ENCODE measurements at places on chromosomes 7 and 10.

GRCh38 chr7:47826754-47827153 is 121.5 kb downstream of the PKD1L1 start:
- DNase-seq, result no peak

DNA sequence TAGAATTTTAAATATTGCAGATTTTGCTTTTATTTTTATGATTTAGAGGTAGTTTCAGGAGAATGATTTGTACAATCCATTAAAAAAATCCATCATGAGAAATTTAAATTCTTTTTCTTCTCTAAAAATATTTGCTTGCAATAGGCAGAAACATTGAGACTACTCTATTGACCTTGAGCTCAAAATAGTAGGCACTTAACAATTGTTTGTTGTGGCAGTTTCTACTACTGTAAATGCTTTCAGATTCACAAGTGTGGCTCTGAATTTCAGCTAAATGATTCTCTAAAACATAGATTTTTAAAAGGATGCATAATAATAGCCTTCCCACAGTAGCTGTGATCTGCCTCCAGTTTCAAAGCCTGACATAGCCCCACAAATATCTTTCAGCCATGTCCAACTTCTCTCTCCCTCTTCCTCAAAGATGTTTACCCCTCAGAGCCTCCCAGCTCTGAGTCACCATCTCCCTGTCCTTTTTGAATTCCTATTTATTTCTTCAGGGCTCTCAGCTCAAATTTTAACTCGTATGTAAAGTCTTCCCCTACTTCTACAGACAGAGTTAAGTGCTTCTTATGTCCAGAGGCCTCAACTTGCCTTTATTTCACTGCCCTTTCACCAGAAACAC is 160.5 kb downstream of the AOAH start:
- no peak for DNase-seq

DNA sequence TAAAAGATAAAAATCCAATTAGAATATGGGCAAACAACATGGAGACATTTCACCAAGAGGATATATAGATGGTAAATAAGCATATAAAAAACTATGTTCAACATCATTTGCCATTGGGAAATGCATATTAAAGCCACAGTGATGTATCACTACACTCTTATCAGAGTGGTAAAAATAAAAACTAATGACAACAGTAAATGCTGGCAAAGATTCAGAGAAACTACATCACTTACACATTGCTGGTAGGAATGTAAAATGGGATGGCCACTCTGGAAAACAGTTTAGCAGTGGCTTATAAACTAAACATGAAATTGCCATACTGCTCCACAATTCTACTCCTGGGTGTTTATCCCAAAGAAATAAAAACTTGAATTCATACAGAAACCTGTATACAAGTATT is 59.2 kb downstream of the CROT start:
- no peak for DNase-seq

GRCh38 chr10:282294-283139 is 147.3 kb downstream of the ZMYND11 start:
- DNase-seq, result peak; percentile 59

DNA sequence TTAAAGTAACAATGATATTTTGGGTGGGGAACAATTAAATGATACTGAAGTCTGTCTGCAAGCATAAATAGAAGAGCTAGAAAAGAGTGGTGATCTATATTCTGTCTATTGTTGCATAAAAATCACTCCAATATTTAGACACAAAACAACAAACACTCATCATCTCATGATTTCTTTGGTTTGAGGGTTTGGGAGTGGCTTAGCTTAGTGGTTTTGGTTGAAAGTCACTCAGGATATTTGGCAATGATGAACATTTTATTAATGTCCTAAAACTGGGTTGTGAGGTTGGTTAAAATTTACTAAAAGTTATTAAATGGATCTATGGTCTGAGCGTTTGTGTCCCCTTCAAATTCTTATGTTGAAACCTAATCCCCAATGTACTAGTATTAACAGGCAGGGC is 54.7 kb upstream of the EGFR start:
- DNase-seq, result no peak

DNA sequence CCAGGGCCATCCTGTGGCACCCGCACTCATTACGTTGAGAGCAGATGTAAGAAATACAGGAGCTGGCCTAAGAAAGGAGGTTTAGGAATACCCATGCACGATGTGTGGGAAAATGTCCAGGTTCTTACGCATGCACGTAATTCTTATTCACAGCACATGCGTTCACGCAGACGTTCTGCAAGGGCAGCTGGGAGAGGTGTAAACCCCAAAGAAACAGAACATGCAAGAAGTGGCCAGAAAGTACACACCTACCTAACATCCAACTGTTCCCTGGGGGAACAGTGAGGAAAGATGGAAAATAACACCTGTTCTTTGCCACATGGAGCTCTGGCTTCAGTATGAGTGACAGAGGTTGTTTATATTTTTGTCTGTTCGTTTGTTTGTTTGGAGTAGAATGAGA is 285.6 kb downstream of the PRPF18 start:
- no peak for DNase-seq

DNA sequence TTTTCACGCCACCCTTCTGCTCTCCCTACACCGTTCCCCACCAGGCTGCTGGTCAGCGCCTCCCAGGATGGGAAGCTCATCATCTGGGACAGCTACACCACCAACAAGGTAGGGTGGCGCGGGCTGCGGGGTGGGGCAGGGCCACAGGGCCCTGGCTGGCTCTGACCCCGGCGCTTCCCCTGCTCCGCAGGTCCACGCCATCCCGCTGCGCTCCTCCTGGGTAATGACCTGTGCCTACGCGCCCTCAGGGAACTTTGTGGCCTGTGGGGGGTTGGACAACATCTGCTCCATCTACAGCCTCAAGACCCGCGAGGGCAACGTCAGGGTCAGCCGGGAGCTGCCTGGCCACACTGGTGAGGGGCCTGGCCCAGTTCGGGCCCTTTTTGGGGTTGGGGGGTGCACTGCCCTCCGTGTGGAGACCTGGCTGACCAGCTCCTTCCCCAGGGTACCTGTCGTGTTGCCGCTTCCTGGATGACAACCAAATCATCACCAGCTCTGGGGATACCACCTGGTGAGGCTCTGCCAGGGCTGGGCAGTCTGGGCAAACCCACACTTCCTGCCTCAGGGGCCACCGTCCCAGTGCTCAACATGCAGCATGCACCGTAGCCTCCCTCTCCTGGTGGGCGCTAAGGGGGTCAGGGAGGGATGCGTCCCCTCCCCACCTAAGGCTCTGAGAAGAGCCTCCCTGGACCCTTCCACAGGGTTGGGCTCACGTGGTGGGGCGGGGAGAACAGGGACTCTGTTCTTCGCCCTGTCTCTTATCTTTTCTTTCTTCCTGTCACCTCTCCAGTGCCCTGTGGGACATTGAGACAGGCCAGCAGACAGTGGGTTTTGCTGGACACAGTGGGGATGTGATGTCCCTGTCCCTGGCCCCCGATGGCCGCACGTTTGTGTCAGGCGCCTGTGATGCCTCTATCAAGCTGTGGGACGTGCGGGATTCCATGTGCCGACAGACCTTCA is 4.0 kb downstream of the GNB2 start:
- no peak for DNase-seq

DNA sequence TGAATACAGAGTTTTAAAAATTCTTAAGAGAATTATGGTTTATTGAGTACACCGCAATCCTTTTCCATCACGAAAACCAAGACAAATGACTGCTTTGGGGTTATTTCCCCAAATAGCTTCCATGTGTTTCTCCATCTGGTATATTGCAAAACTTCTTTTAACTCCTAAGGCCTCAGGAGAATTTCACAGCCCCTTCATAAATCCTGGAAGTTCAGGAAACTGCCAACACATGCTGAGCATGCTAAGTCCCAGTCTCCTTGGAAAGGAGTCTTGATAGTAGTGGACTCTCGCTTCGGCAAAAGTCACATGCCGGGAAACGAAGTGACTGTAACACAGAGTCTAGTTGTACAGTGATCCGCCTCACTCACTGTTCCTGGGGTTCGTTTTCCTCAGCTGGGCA is 88.1 kb upstream of the RSU1 start:
- no peak for DNase-seq

GRCh38 chr7:102843850-102844249 is 69.0 kb upstream of the LRRC17 start:
- DNase-seq, result peak; percentile 62

GRCh38 chr10:31704195-31704594 is 224.4 kb downstream of the ARHGAP12 start:
- DNase-seq, result no peak

DNA sequence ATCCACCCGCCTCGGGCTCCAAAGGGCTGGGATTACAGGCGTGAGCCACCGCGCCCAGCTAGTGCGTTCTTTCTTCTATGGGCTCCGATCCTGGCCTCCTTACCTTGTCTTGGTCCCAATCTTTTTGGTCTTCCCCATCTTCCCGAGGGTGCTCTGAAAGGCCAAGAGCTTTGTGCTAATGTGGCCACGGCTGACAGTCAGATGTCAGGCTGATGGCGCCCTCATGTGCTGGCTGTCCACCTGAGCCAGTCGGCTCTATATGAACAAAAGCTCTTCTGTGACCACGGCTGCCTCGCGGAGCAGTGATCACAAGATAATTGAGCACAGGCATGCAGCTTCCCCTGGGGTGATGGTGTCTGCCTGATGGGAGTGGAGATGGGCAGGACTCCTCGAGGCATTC is 11.0 kb upstream of the AHCYL2 start:
- peak; percentile 73 for DNase-seq

- DNase-seq, result no peak
These were observed 657.6 kb downstream of the PARD3 start for GRCh38 chr10:34157501-34157900.

- DNase-seq, result no peak
These were observed 236.4 kb downstream of the DNAJB6 start for GRCh38 chr7:157573244-157573643.

DNA sequence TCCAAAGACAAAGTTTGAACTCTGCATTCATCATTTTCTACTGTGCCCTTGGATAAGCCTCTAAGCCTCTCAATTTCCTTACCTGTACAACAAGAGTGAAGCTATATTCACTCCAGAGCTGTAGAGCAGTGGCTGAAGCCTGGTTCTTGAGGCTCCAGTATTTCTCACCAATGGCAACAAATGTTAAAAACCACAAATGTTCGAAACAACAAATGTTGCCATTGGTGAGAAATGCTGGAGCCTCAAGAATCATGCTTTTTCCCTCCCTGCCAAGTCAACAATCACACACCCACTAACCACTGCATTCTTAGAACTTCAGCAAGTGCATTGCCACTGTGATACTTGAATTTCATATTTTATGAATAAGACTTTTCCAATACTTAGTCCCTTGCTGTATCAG is 237.9 kb downstream of the TMEM26 start:
- no peak for DNase-seq

GRCh38 chr10:29710128-29710527 is 75.4 kb upstream of the SVIL start:
- DNase-seq, result no peak

GRCh38 chr10:11403116-11403515 is 208.3 kb downstream of the USP6NL start:
- peak; percentile 72 for DNase-seq

- DNase-seq, result no peak
These were observed 5.5 kb downstream of the NKX2-3 start for GRCh38 chr10:99537989-99538917.

Measured in hematopoietic multipotent progenitor cell treated with erythropoietin and hydrocortisone succinate and interleukin-3 and kit ligand, for 4 days (in vitro differentiated cells).